ENCODE measurements at places on chromosomes 1 and 21.

GRCh38 chr1:203046984-203047630, 20.8 kb downstream of the PPFIA4 start:
- DNase-seq: no peak

GRCh38 chr1:209673631-209674417, 1.4 kb upstream of the G0S2 start:
- DNase-seq: no peak

DNA sequence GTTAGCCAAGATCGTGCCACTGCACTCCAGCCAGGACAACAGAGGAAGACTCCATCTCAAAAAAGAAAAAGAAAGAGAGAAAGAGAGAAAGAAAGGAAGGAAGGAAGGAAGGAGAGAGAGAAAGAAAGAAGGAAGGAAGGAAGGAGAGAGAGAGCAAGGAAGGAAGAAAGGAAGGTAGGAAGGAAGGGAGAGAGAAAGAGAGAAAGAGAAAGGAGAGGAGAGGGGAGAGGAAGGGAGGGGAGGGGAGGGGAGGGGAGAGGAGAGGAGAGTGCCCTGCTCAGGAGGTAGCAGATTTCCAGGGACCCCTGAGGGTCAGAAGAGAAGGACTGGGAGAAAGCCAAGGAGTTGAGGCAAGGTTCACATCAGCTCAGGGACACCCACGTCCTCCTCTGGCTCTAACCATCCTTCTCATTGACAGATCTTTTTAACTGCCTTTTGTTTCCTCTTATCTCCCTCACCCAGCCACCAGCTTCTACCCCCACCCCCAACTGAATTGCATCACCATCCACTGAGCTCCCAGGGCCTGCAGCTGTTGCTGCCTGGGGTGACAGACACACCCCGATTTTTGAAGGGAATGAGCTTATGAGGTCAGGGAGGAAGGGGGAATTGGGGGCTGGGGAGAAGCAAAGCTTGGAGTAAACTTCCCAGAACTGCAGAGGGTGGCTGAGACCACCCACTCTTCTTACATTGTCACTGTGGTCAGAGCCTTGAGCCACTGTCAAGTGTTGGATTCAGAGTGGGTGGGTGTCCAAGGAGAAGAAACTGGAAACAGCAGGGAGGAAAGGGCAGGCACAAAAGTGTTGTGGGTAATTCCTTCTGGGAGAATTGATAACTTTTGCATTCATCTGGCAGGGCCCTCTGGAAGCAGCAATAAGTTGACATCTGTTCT, 91.6 kb downstream of the GLUL start:
- no peak for DNase-seq

GRCh38 chr1:3912809-3913685, 13.0 kb upstream of the C1orf174 start:
- no peak for DNase-seq

Measured in cortex of kidney (tissue), 1 donor.